DND-41 (cell line): ENCODE measurements at places on chromosomes 13 and 19.

- DNase-seq, result no peak
Observed at GRCh38 chr19:38152461-38153379, 71.3 kb downstream of the DPF1 start.

- DNase-seq, result peak; percentile 78
Observed at GRCh38 chr19:10424011-10424637, 3.8 kb downstream of the PDE4A start.

DNA sequence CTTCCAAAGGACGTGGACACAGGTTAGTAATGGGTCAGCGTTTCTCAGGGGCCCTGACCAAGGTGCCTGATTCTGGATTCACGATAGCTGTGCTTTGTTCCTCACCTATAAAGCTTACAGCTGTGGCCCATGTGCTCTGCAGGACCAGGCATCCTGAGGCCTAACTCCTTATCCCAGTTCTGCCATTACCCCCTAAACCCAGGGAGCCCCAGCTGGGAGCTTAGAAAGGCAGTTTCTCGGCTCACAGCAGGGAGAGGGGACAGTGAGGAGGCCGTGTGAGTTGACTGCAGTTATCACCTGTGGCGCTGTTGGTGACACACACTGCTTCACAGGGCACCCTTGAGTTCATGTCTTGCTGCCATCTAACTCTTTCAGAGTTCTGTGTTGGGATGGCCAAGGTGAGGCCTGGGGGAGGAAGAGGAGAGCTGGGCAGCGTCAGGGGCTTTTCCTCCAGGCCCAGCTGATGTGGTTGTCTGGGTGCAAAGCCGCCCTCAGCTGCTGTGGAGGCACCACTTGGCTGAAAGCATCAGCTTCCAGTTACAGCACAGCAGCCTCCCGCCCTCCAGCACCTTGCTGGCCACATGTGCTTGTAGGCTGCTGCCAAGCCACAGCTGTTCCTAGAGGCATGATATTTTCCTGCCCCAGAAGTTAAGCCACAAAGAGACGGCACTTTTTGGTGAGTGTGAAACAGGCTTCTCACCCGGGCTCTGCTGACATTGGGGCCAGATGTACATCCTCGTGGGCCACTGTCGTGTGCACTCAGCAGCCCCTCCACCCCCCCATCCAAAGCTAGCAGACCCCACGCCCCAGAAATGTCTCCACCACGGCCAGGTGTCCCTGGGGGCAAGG lies 99.6 kb upstream of the MCF2L start:
- no peak for DNase-seq

DNA sequence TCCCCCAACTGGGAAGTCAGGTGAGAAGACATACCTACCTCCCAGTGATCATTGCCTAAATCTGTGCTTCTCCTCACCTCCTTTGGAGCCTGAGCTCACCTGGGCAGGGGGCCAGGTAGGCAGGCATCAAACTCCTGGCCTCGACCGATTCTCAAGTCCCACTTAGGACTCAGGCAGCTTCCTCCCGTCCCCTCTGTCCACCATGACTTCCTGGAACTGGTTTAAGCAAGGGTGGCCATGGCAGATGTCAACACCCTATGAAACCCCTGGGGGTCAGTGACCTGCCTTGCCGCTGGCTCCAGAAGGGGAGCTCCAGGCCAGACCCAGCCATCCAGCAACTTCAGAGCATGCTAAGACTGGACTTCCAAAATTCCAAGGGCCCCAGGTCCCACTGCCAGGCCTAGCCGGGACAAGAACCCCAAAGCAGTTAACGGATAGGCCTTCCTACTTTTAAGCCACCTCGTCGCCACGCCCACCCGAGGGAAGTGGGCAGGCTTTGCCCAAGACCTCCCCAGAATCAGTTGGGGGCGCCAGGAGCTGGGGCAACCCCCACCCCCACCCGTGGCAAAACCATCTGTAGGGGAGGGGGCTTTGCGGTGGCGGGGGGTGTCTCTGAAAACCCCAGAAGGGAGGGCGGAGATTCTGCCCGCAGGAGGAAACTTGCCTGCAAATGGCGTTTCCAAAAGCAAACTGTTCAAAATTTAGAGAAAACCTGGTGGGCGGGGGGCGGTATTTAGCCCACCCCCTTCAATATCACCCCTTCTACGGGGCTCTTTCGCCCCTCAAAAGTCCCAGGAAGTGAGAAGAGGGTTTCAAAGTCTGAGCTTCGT lies 657 bp downstream of the PLIN3 start:
- DNase-seq, result peak; percentile 83

DNA sequence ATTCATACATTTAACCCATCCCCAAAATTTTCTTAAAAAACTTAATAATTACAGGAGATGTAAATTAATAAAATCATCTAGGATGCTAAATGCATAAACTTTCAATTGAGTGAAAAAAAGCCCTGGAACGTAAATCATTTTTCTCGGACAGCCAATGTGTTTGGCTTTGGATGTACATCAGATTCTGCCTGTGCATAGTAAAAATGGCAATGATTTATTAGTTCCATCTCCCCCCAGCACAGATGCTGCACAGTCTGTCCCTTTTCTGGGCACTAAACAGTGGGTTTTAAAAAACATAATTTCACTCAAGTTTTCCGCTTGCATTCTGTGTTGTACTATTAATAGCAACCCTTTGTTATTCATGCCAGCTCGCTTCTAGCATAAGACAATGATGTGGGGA lies 147.7 kb downstream of the TM9SF2 start:
- no peak for DNase-seq

DNA sequence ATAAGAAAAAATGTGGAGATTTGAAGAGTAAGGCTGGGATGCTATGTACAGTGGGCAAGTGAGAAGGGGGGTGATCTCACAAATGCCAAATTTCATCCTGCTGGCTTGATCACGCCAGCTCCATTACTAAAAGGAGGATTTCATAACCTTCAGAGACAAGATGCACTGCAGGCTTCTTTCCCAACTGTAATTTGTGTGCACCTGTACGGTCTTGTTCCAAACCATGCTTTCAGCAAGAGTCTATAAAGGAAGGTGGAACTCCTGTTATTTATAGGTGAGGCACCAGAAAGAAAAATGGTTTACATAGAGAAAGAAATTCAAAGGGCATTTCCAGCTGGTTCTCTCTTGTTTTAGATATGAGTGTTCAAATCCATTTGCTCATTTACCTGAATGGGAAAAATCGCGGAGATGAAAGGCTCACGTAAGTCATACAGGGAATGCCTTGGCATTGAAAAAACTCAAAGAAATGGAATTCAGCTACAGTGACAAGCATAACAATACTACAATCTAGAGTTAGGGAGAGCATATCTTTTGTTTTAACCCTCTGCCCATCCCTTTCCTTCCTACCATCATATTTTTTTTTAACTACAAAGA lies 13.3 kb downstream of the EFNB2 start:
- no peak for DNase-seq
